Stimulated activated CD4-positive, alpha-beta T cell treated with anti-CD3 and anti-CD28 coated beads, Interleukin-4, amount 100 ng/mL, for 4 hours (primary cell): ENCODE measurements at places on chromosomes 6 and 20.

GRCh38 chr6:31400467-31401289 lies 2.7 kb upstream of the MICA start:
- peak; percentile 64 for DNase-seq

DNA sequence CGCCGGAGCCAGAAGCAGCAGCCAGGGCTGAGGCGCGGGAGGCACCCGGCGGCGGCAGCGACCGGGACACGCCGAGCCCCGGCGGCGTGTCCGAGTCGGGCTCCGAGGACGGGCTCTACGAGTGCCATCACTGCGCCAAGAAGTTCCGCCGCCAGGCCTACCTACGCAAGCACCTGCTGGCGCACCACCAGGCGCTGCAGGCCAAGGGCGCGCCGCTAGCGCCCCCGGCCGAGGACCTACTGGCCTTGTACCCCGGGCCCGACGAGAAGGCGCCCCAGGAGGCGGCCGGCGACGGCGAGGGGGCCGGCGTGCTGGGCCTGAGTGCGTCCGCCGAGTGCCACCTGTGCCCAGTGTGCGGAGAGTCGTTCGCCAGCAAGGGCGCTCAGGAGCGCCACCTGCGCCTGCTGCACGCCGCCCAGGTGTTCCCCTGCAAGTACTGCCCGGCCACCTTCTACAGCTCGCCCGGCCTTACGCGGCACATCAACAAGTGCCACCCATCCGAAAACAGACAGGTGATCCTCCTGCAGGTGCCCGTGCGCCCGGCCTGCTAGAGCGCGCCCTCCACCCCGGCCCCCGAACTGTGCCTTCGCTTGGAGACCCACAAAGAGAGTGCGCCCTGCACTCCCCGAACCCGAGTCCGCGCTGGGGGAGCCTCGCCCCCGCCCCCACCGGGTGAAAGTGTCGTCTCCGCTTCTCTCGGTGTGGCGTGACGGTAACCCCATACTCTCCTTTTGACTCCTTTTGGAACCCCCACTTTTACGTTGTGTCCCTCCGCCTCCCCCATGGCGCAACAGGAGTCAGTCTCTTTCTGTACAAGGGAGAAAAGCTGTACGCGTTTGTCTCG lies 1.6 kb downstream of the INSM1 start:
- DNase-seq: no peak

- no peak for DNase-seq
Observed at GRCh38 chr6:138261116-138261780, 43.0 kb upstream of the PBOV1 start.

GRCh38 chr6:107108201-107108890 lies 7.0 kb downstream of the BEND3 start:
- no peak for DNase-seq

GRCh38 chr6:14453712-14454472 lies 336.3 kb downstream of the CD83 start:
- no peak for DNase-seq

- no peak for DNase-seq
Observed at GRCh38 chr6:168385858-168386735, 54.9 kb upstream of the SMOC2 start.

DNA sequence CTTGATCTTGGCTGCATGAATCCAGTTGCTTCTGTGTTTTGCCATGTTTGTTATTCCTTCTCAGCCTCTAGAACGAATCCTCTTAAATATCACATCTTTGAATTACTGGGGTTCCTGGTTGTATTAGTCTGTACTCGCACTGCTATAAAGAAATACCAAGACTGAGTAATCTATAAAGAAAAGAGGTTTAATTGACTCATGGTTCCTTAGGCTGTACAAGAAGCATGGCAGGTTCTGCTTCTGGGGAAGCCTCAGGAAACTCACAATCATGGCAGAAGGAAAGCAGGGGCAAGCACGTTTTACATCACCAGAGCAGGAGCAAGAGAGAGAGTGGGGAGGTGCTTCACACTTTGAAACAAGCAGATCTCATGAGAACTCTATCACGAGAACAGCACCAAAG lies 18.0 kb upstream of the BFSP1 start:
- DNase-seq: no peak

DNA sequence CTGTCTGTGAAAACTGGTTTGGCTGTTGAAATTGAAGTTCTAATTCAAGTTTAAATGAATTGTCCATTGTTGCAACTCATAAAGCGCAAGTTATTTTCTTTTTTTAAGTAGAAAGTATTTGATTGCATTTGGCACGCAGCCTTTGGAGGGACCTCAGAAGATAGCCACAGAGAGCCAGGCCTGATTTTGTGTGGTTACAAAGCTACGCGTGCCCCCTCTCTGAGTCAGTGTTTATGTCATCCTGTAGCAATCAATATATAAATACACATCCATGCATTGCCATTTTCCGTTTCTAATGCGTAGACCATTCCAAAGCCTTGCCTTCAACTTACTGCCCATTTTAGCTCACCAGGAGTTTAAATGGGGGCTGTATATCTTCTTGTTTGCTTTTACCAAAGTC lies 173.2 kb downstream of the TMEM242 start:
- no peak for DNase-seq

- no peak for DNase-seq
Observed at GRCh38 chr6:100506651-100507050, 41.9 kb upstream of the SIM1 start.

DNA sequence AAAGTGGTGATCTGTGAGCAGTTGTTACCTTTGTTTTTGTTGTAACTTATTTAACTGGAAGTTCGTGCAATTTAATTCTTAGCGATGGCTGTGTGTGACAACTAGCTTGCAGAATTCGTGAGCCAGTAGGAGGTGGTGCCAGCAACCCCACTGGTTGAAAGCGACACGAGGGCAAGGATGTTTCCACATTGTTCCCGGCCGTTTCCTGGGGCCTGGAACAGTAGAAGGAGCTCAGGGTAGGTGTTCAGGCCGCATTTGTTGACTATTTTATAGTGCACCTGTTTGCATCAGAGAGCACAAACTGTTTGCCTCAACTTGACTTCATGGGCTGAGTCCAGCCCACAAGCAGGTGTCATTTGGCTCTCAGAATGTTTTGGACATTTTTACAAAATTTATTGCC lies 112.1 kb upstream of the PTPN1 start:
- DNase-seq: no peak

DNA sequence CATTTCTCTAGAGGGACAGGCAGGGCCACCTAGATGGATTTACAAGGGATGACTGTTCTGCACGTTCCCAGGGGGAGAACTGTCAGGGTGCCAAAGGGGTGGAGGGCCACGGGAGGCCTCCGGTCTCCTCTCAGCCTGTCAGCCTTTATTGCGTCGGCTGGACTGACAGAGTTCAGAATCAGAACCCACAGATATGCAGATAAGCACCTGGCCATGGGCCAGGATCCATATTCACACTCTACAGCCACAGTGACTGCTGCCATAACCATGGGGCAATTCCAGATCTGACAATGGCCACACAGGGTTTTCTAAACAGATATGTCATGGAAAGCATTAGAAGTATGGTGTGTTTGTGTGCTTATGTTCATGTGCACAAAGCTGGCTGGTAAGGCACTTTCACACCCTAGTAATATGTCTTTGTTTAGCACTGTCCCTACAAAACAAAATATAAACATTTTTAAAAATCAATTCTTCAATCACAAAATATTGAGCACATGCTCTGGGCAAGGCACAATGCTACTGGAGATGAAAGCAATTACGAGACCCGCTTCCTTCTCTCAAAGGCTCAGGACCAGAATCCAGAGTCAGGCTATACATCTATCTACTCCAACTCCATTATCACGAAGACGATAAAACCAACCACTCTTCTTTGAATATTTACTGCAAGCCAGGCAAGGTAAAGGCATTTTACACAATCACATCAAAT lies 29.1 kb downstream of the TRAM2 start:
- no peak for DNase-seq

DNA sequence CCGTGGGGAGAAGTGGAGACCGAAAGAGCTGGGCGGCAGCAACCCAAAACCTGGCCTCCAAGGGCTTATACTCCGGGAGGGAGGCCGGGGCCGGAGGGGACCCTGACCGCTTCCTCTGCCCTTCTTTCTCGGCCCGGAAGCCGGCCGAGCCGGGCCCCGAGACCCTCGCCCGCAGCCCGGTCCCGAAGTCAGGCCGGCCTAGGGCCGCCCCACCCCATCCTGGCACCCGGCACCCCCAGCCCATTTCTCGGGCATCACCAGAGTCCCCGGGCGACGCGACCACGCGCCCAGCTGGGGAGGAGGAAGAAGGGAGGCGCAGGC lies 572 bp upstream of the ZDHHC14 start:
- DNase-seq: no peak

DNA sequence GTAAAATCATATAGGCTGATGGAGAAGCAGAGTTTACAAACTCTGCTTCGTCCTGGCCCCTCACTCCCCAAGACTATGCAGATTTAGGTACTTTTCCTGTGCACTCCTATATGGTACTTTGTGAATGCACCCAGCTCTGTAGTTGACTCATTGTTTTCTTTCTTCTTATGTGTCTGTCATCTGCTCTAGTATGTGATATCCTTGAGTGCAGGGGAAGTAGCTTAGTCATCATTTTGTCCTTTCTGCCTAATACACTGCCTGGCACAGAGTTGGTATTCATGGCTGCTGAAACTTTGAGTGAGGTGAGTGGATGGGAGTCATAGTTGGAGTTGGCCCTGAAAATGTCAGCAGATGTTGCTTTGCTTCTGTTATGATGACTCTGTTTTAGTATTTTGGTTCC lies 222.6 kb downstream of the RNF144B start:
- DNase-seq: no peak

- no peak for DNase-seq
Observed at GRCh38 chr20:49392745-49393144, 89.7 kb downstream of the KCNB1 start.

DNA sequence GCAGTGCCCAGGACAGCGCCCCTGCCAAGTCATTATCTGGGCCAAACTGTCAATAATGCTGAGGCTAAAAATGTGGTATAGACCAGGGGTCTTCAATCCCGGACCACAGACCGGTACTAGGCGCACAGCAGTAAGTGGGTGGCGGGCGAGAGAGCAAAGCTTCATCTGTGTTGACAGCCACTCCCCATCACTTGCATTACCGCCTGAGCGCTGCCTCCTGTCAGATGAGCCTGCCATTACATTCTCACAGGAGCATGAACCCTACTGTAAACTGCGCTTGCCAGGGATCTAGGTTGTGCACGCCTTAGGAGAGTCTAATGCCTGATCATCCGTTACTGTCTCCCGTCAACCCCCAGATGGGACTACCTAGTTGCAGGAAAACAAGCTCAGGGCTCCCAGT lies 91.0 kb downstream of the NFATC2 start:
- DNase-seq: no peak

DNA sequence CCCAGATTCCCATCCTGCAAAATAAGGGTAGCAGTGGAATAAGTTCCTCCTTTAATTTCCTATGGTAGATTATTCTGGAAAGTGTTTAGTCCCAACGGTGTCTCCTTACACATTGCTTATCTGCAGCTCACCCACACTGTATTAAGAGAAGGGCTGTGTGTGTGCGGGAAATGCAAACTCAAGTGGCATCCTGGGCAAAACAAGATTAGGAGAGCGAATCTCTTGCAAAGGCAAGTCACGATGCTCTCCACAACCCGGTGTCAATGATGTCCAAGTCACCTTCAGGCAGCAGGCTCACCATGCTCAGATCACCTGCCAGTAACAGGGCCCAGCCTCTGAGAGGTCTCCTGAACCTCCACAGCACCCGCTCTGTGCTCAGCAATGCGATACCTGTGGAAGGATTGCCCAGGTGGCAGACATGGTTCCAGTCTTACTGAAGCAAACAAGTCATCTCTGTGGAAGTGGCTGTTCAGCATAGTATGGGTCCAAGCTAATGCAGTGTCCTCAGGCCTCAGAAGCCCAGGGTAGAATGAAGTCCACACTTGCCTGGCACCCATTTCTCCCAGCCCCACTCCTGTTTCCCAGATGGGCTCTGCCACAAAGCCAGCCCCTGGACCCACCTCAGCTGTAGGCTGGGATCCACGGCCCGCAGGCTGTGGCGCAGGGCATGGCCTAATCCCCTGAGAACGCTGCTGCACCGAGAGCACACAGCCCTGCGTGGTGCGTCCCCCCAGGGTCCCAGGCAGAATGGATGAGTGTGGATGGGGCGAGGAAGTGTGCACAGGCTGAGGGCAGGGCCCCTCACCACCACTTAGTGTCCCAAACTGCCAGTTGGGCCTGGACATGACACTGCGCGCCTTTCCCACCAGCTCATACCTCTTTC lies 101.2 kb downstream of the PXDC1 start:
- DNase-seq: no peak

- peak; percentile 23 for DNase-seq
Observed at GRCh38 chr20:62299666-62300236, 3.0 kb upstream of the ADRM1 start.

- no peak for DNase-seq
Observed at GRCh38 chr6:143034689-143035334, 25.9 kb upstream of the AIG1 start.

GRCh38 chr6:15877231-15877630 lies 214.4 kb upstream of the DTNBP1 start:
- DNase-seq: no peak

GRCh38 chr20:21052241-21052640 lies 53.9 kb downstream of the LINC00237 start:
- no peak for DNase-seq

DNA sequence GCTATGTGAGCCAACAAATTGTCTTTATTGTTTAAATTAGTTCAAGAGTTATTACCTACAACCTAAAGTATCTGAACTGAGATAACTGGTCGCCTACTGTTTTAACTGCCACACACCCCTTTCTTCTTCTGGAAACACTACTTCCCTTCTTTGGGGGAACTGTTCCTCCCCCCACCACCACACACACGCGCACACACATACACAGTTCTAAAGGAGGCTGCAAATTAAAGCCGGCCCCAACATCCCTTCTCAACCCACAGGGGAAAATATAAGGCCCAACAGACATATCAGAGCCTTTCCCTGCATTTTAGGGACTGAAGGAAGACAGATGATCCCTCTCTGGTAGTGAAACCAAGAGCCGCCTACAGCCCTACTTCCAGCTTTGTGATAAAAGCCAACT lies 348.0 kb upstream of the JARID2 start:
- DNase-seq: no peak

GRCh38 chr6:118581489-118581959 lies 33.4 kb downstream of the PLN start:
- no peak for DNase-seq

- DNase-seq: no peak
Observed at GRCh38 chr20:56391596-56392131, 351 bp downstream of the AURKA start.

DNA sequence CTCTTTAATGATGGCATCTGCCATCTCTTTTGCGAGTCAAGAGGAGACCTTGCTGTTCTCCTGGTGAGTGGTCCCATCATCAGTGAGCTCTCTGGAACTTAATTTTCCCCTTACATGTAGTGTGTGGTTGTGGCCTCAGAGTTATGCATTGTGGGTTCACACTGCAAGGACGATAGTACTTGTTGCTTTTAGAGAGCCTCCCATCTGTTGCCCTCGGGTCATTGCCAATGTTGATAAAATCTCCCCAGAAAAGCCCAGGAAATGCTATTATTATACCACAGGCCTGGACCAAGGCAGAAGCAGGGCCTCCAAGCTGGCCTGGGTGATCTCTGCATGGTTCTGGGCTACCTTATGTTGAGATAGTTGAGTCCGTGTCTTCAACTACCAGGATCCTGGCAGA lies 241.6 kb downstream of the BMP7 start:
- DNase-seq: no peak

GRCh38 chr6:29967379-29968010 lies 25.2 kb downstream of the HLA-A start:
- no peak for DNase-seq
